ENCODE measurements at places on chromosomes 12 and 14.

- no peak for DNase-seq
Observed at GRCh38 chr14:100048786-100049185, 16.4 kb upstream of the EVL start.

DNA sequence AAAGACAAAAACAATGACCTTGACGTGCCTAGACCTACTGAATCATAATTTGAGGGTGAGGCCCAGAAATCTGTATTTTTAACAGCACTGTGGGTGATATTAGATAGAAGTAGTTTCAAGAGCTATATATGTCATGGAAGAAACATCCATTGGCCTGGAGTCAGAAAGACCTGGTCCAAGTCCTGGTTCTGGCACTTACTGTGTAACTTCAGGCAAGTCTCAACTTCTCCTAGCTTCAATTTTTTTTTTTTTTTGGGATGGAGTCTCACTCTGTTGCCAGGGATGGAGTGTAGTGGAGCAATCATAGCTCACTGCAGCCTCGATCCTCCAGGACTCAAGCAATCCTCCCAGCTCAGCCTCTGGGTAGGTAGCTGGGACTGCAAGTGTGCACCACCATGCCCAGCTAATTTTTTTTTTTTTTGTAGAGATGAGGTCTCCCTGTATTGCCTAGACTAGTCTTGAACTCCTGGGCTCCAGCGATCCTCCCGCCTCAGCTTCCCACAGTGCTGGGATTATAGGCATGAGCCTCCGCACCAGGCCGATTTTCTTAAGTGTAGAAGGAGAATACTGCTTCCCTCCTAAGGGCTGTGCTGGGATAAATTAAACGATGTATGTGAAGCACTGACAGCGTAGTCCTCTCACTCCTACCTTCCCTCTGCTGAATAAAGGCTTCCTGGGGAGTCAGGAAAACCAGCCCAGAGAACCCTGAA, 14.3 kb upstream of the GPX2 start:
- DNase-seq = no peak

DNA sequence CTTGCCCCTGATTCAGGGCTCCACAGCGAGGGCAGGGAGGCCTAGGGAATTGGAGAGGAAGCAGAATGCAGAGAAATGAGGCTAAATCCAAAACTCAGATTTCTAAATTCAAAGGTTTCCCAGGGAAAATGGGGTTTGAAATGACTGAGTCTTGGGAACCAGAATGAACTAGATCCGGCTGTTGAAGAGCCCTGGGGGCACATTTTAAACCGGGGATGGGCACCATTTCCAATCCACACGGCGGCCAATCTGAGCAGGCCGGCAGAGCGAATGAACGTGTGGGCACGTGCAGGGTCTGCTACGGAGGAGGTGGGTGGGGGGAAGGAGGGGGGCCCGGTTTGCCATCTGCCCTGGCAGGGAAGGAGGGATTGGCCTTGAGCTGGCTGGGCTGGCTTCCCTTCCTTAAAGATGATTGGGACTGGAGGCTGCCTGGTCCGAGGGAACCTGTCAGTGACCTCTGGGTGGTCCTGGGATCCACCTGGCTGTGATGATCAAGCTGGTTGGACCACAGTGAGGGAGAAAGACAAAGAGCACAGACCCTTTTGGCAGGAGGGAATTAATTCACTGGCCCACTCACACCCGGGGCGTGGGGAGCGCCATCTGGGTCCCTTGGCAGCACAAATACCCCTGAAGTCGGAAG, 161.0 kb downstream of the RBM19 start:
- no peak for DNase-seq

GRCh38 chr12:5375547-5376295, 56.2 kb upstream of the NTF3 start:
- DNase-seq = no peak

DNA sequence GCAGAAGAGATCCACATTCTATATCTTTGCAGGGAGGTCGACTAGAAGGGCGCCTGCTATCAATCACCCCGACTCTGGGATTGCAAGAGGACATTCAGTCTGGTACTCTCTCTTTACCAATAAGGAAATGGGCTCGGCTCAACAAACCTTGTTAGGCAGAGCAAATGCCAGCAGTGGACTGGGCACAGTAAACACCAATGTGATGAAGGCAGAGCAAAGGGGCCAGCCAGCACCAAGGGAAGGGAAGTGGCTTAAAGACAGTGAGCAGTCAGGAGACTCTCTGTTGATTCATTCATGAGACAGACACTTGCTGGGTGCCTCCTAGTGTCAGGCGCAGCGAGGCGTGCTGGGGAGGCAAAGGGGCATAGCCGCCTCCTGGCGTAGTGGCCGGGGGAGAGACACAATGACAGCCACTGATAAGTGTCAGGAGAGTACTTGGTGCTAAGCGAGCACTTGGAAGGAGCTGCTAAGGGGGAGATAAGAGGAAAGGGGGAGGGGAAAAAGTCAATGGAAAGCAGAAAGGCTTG, 34.1 kb downstream of the TMCC3 start:
- DNase-seq = peak; percentile 89

DNA sequence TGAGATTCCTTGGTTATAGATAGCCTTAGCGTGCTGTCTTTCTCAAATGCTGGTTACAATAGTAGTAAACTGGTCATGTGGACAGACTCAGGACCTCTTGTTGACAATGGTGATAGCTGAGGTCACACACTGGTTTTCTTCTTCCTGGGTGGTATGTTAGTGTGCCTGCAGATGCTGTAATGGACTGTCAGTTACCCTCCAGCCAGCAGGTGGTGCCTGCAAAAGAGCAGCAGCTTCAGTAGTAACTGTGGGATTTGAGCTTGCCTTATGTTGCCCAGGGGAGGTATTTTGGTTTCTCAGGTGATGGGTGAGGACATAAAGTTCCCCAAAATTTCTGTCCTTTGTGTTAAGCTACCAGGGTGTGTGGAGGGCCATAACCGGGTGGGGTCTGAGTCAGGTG, 33.7 kb upstream of the SCAF11 start:
- no peak for DNase-seq

GRCh38 chr12:109612975-109613502, 39.4 kb downstream of the MVK start:
- peak; percentile 24 for DNase-seq

DNA sequence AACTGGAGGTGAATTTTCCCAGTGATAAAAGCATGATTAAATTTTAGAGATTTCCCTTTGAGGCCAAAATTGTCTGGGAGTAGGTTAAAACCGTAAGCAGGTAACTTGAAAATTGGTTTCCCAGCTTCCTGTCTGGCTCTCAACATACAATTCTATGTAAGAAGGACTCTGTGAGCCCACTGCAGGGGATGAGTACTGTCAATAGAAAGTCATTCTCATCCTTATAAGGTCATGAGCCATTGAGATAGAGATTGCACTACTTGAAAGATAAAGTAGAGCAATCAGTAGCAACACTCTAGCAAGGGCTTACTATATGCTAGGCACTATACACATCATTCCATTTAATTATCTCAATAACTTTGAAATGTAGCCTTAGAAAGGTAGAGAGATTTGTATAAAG, 225.6 kb upstream of the HMGA2 start:
- no peak for DNase-seq

DNA sequence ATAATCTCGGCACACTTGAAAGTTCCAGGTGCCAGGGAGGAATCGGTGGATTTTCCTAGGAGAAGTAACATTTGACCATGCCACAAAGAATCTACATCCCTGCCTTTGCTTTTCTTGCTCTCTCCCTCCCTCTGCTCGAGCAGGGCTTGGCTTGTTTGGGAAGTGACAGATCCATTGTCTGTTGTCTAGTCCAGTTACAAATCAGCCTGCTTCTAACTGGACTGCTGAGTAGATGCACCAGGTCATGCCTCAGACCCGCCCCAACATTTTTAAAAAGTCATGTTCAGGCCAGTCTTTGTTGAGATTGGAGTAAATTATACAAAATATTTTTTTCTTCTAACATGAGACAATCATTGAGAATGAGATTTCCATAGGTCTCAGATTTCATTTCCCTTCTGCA, 153.4 kb downstream of the GCH1 start:
- no peak for DNase-seq

GRCh38 chr12:11545484-11546330, 103.8 kb upstream of the ETV6 start:
- no peak for DNase-seq

DNA sequence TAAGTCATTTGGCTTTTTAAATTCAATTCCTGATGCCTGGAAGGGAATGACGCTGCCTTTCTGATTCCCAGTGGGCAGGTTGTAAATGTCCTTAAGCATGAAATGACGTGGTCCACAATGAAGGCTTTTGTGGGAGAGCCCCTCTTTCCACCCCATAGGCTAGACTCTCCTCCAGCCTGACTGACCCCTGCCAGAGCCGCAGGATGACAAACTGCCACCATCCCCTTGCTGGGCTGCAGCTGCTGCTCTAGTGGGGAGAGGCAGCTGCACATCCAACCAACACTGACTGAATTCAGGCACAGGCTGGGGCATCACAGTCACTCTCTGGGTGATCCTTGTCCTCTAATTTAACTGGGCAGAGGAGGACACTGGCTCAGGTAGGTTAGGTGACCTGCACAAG, 6.3 kb downstream of the TSPAN11 start:
- DNase-seq = no peak

DNA sequence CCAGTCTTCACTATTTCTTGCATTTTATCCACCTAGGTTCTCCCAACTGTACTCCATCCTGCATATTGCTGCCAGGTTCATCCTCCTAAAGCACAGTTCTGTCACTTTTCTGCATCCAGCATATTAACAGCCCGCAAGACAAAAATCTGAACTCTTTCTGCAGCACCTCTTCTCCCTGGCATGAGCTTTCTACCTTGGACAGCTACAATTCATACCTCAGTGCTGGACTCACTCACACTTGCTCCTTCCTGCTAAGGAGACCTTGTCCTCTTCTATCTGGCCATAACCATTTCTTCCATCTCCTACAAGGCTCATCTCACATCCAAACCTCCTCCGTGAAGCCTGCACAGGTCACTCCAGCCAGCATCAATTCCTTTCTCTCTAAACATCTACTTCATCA, 170.1 kb upstream of the GRIP1 start:
- DNase-seq = peak; percentile 9

DNA sequence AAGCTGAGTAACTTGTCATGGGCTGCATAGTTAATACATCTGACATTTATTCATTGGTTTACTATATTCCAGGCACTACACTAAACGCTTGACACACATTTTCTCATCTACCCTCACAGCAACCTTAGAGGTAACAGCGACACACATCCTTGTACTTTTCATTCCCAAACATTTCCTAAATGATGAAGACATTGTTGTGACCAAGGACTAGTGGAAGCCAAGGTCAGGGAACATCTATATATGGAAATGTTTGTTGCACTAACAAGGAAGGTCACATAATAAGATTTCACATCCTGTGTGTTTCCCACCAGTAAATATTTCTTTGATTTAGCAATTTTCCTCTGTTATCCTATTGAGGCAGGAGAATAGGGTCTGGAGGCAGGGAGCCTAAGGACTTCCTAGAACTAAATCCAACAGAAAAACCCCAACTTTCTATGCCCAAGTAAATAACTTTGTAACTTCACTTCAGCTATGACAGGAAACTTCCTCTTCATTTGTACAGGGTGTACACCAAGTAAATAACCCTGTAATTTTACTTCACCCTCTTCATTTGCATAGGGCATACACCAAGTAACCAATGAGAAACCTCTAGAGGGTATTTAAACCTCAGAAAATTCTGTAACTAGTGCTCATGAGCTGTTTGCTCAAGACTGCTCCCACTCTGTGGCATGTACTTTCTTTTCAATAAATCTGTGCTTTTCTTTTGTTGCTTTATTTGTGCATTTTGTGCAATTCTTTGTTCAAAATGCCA, 48.4 kb downstream of the ZNF641 start:
- DNase-seq = no peak

- peak; percentile 49 for DNase-seq
Observed at GRCh38 chr14:52473557-52473956, 78.7 kb downstream of the TXNDC16 start.

DNA sequence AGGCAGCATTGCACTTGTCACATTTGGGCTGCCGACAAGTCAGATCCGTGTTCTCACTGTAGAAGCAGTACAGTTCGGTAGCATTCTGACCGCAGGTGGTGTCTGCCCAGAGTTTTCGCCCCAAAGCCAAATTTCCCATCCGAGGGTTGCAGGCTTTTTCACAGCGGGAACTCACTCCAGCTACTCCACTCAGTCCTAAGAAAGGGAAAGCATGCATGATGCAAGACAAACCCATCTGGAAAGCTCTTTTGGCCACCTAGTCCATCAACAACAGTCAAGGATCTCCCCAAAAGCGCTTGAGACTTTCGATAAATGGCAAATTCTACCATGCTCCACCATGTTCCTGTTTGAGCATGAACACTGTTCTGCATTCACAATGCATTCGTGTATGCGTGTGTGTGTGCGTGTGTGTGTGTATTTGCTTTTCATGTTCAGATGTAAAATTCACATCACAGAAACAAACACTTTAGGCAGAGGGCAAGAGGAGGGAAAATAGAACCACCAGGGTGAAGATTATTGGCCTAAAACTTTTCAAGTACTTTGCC, 3.2 kb downstream of the NTN4 start:
- DNase-seq = no peak

GRCh38 chr12:111826316-111826715, 15.7 kb upstream of the MAPKAPK5 start:
- DNase-seq = no peak

Data from ACHN (cell line).